ENCODE measurements at places on chromosomes 5 and 9.

GRCh38 chr9:94714494-94714893, 12.0 kb upstream of the AOPEP start:
- no peak for DNase-seq

DNA sequence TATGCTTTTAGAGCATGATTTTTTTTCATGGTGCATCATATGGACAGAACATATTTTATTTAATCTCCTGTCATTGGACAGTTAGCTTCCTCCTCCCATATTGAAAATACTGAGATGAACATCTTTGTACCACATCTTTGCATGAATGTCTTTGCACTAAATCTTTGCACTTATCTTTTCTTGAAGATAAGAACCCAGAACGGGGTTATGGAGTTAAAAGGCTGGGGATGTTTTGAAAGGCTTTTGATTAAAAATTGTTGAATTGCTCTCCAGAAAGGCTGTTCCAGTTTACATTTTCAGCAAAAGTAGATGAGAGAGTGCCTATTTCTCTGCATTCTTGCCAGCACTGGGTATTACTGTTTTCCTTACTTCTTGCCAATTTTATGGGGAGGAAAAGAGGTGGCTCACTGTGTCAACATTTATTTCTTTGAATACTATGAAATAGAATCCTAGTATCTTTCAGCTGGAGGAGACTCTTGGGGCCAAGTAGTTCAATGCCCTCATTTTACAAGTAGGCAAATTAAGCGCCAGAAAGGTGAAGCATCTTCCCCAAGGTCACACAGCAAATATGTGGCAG, 7.2 kb downstream of the NCS1 start:
- DNase-seq, result no peak

- DNase-seq, result no peak
Observed at GRCh38 chr9:23232831-23233230, 593.2 kb downstream of the ELAVL2 start.

- DNase-seq, result no peak
Observed at GRCh38 chr5:164051745-164052144, 546.3 kb downstream of the MAT2B start.

GRCh38 chr9:89610391-89610925, 5.6 kb downstream of the GADD45G start:
- no peak for DNase-seq

DNA sequence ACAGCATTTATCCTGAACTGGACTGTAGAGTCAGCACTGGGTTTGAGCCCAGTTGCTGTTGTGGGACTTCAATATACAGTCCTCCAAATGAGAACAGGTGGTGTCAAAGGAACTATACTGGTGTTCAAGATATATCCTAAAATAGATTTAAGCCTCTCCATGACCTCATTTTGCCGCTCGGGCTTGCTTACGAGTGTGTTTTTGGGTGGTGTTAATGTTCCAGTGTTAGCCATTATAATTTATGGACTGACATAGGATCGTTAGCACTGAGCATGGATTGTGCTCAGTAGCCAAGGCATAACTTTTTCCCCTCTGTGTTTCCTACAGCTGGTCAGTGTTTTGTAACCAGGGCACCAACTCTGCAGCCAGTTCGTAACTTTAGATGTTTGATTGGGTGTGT, 306.6 kb downstream of the SPATA31D1 start:
- no peak for DNase-seq

- DNase-seq, result no peak
Observed at GRCh38 chr9:26637101-26637500, 255.5 kb downstream of the CAAP1 start.

Measured in T-helper 1 cell (primary cell).